Progenitor cell of endocrine pancreas (in vitro differentiated cells): ENCODE measurements at places on chromosomes 11 and 22. TPM values are rescaled to one million over a fixed set of nuclear protein-coding genes. Genes with fewer than 3 reads are reported as not detected.

CASP1 gene
- not detected in 2 replicates for total RNA-seq

MPST gene
- 98.2 and 101 TPM in 2 replicates for total RNA-seq

SLC5A12 gene
- total RNA-seq: 3.6 and 3.9 TPM in 2 replicates

DEFB131B gene
- total RNA-seq: not detected in 2 replicates

SCGB1D2 gene
- not detected in 2 replicates for total RNA-seq

OR6A2 gene
- 0.13 and 0.24 TPM in 2 replicates for total RNA-seq

DCHS1 gene
- 54.7 and 61.4 TPM in 2 replicates for total RNA-seq

APOL3 gene
- not detected in 2 replicates for total RNA-seq

ACER3 gene
- total RNA-seq: 14.7 and 22.3 TPM in 2 replicates

OR5F1 gene
- not detected in 2 replicates for total RNA-seq

PGA5 gene
- total RNA-seq: 0.60 and 0.69 TPM in 2 replicates

IGLL1 gene
- total RNA-seq: not detected in 2 replicates

ADAMTS8 gene
- total RNA-seq: 0.22 and 0.40 TPM in 2 replicates

PHF21B gene
- 34.8 and 37.4 TPM in 2 replicates for total RNA-seq

RBMXL2 gene
- total RNA-seq: 0.14 TPM in 1 of 2 replicates, not detected in the other

OR52E1 gene
- total RNA-seq: not detected in 2 replicates

SUSD2 gene
- 0.75 and 0.79 TPM in 2 replicates for total RNA-seq

LRRC74B gene
- total RNA-seq: 0.40 and 0.72 TPM in 2 replicates

LRFN4 gene
- total RNA-seq: 19.6 and 20.2 TPM in 2 replicates

DEUP1 gene
- total RNA-seq: 1.7 TPM in 2 replicates

STX3 gene
- total RNA-seq: 91.5 and 113 TPM in 2 replicates

FAM227A gene
- total RNA-seq: 18.3 and 18.6 TPM in 2 replicates

OR4A47 gene
- not detected in 2 replicates for total RNA-seq

FIBIN gene
- 0.24 and 0.31 TPM in 2 replicates for total RNA-seq

CTTN gene
- total RNA-seq: 239 and 244 TPM in 2 replicates

APOL4 gene
- total RNA-seq: not detected in 2 replicates

CHADL gene
- 3.1 TPM in 2 replicates for total RNA-seq

JAML gene
- 0.22 and 0.60 TPM in 2 replicates for total RNA-seq

SAMM50 gene
- total RNA-seq: 50.9 and 53.7 TPM in 2 replicates

CASP5 gene
- total RNA-seq: not detected in 2 replicates

SYVN1 gene
- 48.4 and 49.0 TPM in 2 replicates for total RNA-seq

SCGB1C1 gene
- not detected in 2 replicates for total RNA-seq

PKDREJ gene
- 0.04 TPM in 1 of 2 replicates, not detected in the other for total RNA-seq

INS gene
- 68.7 and 75.2 TPM in 2 replicates for total RNA-seq

RAG2 gene
- total RNA-seq: not detected in 2 replicates

ISX gene
- total RNA-seq: 8.9 and 12.7 TPM in 2 replicates

LMO1 gene
- total RNA-seq: 0.43 and 0.84 TPM in 2 replicates

MYOD1 gene
- not detected in 2 replicates for total RNA-seq

PRG2 gene
- total RNA-seq: not detected in 2 replicates

OR10D3 gene
- not detected in 2 replicates for total RNA-seq

OR5A1 gene
- total RNA-seq: not detected in 2 replicates

TTC17 gene
- 108 and 110 TPM in 2 replicates for total RNA-seq

CARD18 gene
- total RNA-seq: not detected in 2 replicates

CFAP300 gene
- 1.2 and 1.5 TPM in 2 replicates for total RNA-seq

KCNJ11 gene
- total RNA-seq: 8.1 and 10.4 TPM in 2 replicates

PAFAH1B2 gene
- 116 and 121 TPM in 2 replicates for total RNA-seq

MRGPRX3 gene
- total RNA-seq: not detected in 2 replicates

PLEKHB1 gene
- 110 and 117 TPM in 2 replicates for total RNA-seq

APOBEC3F gene
- total RNA-seq: 23.6 and 25.3 TPM in 2 replicates

TCN1 gene
- total RNA-seq: 3.2 and 3.5 TPM in 2 replicates

SCO2 gene
- 3.7 TPM in 1 of 2 replicates, not detected in the other for total RNA-seq

SCGB1A1 gene
- 1.9 and 3.1 TPM in 2 replicates for total RNA-seq

B4GALNT4 gene
- total RNA-seq: 277 and 294 TPM in 2 replicates

MS4A7 gene
- not detected in 2 replicates for total RNA-seq

KRTAP5-1 gene
- total RNA-seq: not detected in 2 replicates
